T-helper 1 cell (primary cell): ENCODE measurements at places on chromosomes 2 and 18.

DNA sequence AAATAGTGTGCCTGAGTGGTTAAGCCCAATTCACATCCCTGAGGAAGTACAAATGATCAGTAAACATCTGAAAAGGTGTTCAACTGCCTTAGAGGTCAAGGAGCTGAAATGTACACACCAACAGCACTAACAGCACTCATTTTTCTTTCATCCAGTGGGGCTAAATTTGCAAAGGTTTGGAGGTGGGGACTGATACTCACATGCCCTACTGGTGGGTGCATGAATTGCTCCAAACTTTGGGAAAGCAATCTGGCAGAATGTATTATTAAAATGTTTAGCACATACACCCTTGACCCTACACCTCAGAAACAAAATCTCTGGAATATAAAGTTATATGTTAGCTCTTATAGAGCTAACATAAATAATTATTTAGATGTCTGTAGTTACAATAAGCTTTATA lies 19.0 kb upstream of the FAM178B start:
- no peak for DNase-seq

DNA sequence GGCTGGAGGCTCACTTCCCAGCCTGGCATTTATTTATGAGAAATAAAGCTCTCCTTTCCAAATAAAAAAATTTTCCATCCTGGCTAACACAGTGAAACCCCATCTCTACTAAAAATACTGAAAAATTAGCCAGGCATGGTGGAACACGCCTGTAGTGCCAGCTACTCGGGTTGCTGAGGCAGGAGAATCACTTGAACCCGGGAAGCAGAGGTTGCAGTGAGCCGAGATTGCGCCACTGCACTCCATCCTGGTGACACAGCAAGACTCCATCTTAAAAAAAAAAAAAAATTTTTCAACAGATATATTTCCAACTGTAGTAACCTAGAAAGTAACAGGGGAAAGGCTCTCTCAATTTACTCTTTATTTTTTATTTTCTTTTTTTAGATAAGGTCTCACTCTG lies 6.1 kb upstream of the PCBP1 start:
- DNase-seq, result no peak

- no peak for DNase-seq
Measured at GRCh38 chr2:5409898-5410381, 282.2 kb upstream of the SOX11 start.

DNA sequence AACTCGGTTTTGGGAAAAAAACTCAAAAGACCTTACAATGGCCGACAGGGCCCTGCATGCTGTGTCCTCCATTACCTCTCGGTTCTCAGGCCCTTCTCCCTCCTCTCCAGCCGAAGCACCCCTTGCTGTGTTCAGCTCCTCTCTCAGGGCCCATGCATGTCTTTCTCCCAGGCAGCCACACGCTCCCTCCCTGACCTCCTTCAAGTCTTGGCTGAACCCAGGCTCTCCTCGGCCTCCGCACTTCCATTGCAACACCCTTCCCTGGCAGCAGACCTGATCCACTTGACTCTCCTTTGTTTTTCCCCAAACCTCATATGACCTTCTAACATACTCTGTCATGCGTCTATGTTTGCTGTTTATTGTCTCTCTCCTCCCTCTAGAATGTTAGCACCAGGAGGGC lies 114.0 kb downstream of the CYP26B1 start:
- no peak for DNase-seq

DNA sequence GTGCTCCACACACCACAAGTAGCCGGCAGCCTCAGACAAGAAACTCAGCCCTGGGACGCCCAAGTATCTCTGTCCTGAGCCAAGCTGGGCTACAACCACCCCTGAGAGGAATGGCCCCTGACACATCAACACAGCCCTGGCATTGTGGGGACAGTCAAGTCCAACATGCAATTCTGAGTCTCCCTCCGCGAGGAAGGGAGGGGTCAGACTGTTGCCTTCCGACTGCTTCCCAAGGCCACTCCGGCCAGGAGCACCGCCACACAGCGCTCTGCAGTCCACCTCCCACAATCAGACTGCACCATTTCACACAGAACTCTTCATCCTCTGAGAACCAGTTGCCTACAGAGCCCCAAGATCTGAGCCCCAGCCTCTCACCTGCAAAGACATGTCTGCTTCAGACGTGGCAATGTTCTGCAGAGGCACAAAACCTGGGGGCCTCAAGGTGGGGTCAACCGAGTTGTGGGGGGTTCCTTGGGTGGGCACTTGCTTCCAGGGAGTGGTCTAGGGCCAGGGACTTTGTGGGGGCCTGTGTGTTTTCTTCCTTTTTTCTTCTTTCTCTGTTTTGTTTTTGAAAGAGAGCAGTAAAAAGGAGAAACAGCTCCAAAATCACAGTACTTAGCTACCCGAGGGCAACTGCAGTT lies 76.7 kb upstream of the SALL3 start:
- DNase-seq, result no peak

GRCh38 chr2:23660237-23660636 lies 266.7 kb downstream of the ATAD2B start:
- no peak for DNase-seq

GRCh38 chr18:76227759-76228158 lies 267.3 kb downstream of the ZNF516 start:
- DNase-seq, result no peak

DNA sequence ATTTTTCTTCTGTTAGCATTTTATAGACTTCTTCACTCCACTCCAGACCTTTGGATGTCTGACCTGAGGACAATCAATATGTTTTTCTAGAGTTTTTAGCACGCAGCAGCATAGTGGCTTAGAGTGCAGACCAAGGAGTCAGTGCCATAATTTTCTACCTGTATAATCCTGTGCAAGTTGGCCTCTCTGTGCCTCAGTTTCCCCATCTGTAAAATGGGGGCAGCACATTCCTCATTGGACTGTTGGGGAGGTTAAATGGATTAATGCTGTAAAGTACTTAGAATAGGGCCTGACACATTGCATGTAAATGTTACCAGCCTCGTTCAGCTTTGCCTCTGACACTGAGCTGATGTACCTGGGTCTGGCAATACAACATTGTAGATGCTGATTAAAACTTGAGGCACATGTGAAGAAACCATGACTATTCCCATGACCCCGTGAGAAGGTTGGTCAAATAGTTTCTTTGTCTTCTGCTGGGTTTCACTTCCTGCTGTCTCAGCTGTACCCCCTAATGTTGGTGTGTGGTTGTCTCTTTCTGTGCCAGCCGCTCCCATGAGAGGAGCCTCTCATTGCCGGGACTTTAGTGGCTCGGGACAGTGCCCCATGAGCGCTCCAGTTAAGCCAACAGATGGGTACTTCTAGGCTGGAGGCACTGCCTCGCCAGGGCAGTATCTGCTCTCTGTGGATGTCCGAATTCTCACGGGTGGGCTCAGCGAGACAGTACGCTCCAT lies 125.3 kb downstream of the SH3RF3 start:
- no peak for DNase-seq

DNA sequence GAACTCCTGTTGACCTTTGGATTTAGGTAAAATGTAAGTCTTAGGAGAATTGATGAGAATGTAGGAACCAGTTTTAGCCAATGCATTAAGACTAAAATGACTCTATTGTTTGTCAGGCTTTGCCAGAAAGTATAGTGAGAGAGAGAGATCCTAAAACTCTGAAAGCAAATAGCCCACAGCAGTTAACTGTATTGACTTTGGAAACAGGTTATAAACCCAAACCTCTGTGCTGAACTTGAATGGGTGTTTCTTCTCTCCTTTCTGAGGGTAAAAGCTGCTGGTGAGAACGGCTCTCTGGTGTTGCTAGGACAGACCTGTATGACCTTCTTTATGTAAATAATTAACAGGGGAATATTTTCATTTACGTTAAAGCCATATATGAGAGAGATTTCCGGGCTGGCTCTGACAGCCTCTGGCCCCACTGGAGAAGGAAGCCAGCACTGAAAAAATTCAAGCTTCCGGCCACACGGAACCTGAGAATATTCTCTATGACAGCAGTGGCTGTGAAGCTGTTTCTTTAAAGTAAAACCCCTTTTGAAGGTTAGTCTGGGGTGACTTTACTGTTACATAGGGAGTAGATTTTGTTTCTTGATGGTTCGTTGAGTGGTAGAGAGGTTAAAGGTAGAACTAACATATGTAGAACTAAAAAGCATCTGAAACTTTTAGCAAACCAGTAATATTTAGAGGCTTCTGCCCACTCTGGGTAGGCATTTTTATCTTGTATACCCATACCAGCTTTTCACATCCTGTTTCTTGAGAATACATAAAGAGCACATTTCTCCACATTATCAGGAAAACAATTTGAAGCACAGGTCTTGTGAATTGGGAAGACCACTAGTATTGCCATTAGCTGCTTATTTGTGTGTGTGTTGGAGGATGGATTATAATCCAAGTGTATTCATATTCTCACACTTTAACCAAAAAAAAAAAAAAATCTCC lies 123.8 kb downstream of the SPTBN1 start:
- peak; percentile 46 for DNase-seq

DNA sequence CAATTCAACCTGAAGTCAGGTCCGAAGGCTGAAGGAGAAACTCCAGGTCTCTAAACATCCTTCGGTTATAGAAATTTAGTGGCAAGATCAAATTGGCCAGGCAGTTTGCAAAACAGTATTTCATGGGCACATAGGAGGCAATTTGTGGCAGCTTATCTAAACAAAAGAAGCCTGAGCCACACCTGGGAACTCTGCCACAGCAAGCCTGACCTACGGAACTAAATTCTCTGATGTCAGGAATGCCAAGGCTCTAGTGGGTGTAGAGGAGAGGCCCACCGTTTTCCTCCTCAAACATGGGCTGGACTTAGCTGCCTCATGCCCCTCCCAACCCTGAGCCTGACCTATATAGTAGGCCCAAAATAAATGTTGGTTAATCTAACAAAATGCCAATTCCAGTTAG lies 16.0 kb downstream of the SATB2 start:
- DNase-seq, result no peak

DNA sequence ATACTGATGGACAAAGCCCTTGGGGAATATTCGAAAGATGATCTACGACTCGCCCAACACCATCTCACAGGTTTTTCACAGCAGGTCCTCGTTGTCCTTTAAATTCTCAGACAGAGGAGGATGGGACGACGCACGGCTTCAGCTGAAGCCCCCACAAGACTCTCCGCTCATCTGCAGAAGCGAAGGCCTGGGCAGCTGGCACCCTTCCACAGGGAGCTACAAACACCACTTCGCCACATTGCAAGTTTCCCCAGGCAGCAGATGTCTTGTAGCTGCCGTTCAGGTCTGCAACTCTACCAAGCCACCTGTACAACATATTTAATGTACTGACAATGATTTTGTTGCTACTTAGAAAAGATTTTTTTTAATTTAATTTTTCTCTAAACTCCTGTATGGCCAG lies 642.9 kb downstream of the ZEB2 start:
- no peak for DNase-seq

GRCh38 chr18:38250971-38251370 lies 685.4 kb upstream of the CELF4 start:
- DNase-seq, result no peak

DNA sequence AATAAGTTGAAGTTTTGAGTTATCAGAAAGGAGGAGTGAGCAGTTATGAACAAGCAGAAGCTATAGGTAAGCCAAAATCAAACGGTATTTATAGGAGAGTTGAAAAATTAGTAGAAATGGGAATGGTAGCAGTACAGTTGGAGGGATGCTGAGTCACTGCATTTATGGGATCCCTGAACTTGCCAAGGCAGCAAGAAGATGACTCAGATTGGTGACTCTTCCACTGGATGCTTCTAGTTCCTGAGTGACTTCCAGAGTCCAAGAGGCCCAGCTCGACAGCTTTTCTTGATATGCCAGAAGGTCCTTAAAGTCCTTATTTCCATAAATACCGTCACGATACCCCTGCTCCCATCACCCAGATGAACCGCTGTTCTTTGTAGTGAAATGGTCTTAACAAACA lies 31.1 kb upstream of the ACTR3 start:
- no peak for DNase-seq

DNA sequence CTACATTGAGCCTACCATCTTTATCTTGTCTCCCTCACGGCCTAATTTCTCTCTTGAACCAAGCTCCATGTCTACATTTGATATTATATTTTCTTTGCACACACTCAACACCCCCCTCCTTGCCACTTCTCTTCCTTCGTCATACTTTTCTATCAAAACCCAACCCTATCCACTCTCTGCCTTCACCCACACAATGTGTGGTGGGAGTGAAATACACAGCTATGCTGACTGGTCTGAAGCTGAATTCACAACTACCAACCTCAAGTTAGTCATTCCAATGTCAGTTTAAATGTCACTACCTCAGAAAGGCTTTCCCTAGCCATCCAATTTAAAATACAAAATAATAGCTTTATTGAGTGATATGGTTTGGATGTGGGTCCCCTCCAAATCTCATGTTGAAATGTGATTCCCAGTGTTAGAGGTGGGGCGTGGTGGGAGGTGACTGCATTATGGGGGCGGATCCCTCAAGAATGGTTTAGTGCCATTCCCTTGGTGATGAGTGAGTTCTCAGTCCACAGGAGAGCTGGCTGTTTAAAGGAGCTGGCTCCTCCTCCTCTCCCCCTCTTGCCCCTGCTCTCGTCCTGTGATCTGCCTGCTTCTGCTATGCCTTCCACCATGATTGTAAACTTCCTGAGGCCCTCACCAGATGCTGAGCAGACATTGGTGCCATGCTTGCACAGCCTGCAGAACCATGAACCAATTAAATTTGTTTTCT lies 112.1 kb downstream of the DTNB start:
- no peak for DNase-seq
